Type B pancreatic cell (in vitro differentiated cells): ENCODE measurements at places on chromosomes 11 and 22.

DNA sequence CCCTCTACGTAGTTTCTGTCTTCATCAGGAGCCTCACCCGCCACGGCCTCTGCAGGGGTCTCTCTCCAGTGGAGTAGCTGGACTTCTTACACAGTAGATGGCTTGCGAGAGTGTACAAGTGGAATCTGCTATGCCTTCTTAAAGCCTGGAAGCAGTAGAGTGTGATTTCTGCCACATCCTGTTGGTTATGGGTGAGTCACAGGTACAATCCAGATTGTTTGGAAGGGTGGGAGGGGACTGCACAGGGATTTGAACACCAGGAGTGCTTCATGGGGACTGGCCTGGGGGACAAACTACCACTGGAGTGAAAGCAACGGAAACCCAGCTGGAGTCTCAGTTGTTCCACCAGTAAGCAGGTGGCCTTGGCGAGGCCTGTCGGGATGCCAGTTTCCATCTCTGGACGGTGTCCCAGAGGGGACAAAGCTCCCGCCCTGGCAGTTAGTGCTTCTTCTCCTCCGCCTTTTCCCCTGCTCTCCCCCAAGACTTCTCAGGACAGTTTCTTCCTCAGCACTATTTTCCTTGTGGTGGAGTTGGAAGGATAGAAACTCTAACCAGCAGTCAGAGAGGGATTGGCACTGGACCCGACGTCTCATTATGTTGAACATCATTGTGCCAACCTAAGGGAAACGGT lies 85.0 kb upstream of the RCN1 start:
- H3K36me3 ChIP-seq: no peaks in the 10 kb centered on the region
- H3K4me1 ChIP-seq: no peaks in the 10 kb centered on the region
- H3K4me3 ChIP-seq: no peak overlapping the region
- no peak overlapping the region for H3K27ac ChIP-seq

- no peak overlapping the region for H3K4me3 ChIP-seq
- H3K27ac ChIP-seq: no peak overlapping the region
- peaks cover 30% of the 10 kb centered on the region for H3K27me3 ChIP-seq
- H3K36me3 ChIP-seq: no peaks in the 10 kb centered on the region
- no peak for DNase-seq
- H3K4me1 ChIP-seq: no peaks in the 10 kb centered on the region
Observed at GRCh38 chr22:49073873-49074417, 753.7 kb downstream of the BRD1 start.

DNA sequence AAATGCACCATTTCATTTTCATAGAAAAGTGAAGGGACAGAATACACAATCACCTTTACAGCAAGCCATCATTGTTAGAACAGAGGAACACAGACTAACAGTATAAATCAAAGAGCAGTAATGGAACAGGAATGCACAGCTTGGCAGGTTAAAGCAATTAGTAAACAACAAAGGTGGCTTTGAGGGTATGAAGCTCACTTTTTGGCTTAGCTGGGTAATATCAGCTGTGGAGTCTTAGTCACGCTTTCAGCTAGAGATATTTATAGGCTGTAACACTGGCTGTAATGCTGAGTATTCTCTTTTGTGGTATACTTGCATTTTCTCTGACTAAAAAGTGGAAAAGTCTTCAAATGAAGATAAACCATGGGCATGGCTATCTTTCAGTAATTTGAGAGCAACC lies 1780.5 kb downstream of the LRRC4C start:
- peaks cover 5% of the 10 kb centered on the region for H3K4me1 ChIP-seq
- no peak overlapping the region for H3K4me3 ChIP-seq
- no peak for DNase-seq
- no peak overlapping the region for H3K27ac ChIP-seq

GRCh38 chr11:94650756-94651155 lies 83.6 kb downstream of the PIWIL4 start:
- H3K27me3 ChIP-seq: no peaks in the 10 kb centered on the region
- H3K36me3 ChIP-seq: no peaks in the 10 kb centered on the region
- H3K27ac ChIP-seq: no peak overlapping the region
- DNase-seq: peak; percentile 4
- H3K4me1 ChIP-seq: peaks cover 19% of the 10 kb centered on the region

DNA sequence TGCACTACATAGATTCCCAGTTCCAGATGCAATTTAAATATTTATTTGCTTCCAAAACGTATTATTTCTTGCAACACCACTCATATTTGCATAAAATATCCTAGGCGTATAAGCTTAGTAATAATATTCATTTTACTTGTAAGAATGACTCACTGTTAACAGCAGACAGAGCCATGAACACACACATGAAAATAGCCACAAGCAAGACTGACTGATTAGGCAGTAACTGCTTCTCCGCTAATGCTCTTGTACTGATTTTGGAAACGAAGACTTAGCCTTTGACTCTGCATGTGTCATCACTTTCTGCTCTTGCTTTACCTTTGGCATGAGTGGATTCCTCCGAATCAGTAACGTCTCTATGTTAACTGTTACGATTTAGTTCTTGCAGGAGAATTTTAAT lies 6.0 kb downstream of the OR10Q1 start:
- H3K27me3 ChIP-seq: no peaks in the 10 kb centered on the region
- no peaks in the 10 kb centered on the region for H3K36me3 ChIP-seq
- no peak overlapping the region for H3K4me3 ChIP-seq
- no peak overlapping the region for H3K27ac ChIP-seq
- DNase-seq: no peak
- H3K4me1 ChIP-seq: no peaks in the 10 kb centered on the region

GRCh38 chr11:67227726-67228125 lies 38.5 kb upstream of the GRK2 start:
- H3K27me3 ChIP-seq: no peaks in the 10 kb centered on the region
- no peak for DNase-seq
- no peak overlapping the region for H3K27ac ChIP-seq
- peaks cover 21% of the 10 kb centered on the region for H3K36me3 ChIP-seq

GRCh38 chr11:126917531-126918204 lies 82.9 kb downstream of the KIRREL3 start:
- no peak for DNase-seq
- no peaks in the 10 kb centered on the region for H3K36me3 ChIP-seq
- H3K27ac ChIP-seq: peak overlapping the region; percentile 78
- no peaks in the 10 kb centered on the region for H3K4me1 ChIP-seq

DNA sequence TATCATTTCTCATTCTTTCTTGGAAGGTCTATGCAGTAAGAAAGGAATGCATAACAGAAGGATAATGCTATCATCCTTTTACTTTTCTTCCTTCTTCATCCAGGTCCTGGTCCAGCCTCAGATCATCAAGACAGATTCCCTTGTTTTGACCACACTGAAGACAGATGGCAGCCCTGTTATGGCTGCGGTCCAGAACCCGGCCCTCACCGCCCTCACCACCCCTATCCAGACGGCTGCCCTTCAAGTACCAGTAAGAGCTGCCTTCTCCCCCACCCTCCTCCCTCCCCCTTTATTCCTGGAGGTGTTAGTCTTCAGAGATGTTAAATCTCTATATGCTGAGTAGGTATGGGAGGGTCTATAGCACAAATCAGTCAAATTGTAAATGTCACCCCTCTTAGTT lies 37.9 kb downstream of the SREBF2 start:
- H3K36me3 ChIP-seq: peaks cover 13% of the 10 kb centered on the region
- no peaks in the 10 kb centered on the region for H3K4me1 ChIP-seq
- no peak overlapping the region for H3K27ac ChIP-seq
- no peak overlapping the region for H3K4me3 ChIP-seq
- no peaks in the 10 kb centered on the region for H3K27me3 ChIP-seq

DNA sequence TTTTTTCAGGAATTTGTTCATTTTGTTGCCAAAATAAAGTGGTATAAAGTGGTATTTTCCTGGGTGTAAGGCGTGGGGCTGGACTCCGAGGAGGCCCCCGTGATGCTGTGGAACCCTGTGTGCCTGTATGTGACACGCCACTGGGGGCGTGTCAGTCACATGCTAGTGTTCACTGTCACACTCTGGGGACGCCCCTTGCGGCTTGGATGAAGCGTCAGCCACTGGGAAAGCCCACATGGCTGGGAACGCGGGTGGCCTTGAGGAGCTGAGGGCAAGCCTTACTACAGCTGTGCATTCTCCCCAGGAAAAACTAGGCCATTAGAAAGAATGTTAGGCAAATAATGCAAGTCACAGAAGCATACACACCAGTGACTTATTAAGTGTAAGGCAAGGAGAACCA lies 77.0 kb upstream of the SLC25A18 start:
- H3K27ac ChIP-seq: no peak overlapping the region
- peaks cover 6% of the 10 kb centered on the region for H3K4me1 ChIP-seq
- no peak for DNase-seq
- H3K4me3 ChIP-seq: no peak overlapping the region
- peaks cover 9% of the 10 kb centered on the region for H3K36me3 ChIP-seq
